ENCODE measurements at places on chromosomes 2 and 18.

GRCh38 chr18:26546875-26547645, 1.3 kb downstream of the KCTD1 start:
- DNase-seq = no peak

- DNase-seq = no peak
Measured at GRCh38 chr2:130341562-130342019, 1.1 kb upstream of the IMP4 start.

DNA sequence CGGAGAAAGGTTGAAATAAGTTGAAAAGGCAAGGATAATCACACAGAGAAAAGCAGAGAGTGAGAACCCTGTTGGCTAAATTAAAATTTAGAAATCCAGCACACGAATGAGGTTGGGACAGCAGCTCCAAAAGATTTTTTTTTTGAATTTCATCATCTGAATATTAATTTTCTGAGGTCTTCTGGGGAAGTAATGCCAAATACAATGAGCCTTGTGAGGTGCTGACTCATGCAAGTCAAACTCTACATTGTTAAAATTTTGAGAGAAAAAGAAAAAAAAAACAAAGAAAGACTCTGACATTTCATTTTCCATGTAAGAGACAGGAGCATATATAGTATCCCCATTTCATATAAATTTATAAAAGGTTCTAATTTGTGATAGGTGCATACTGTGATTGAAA, 614.2 kb upstream of the CDH2 start:
- no peak for DNase-seq

DNA sequence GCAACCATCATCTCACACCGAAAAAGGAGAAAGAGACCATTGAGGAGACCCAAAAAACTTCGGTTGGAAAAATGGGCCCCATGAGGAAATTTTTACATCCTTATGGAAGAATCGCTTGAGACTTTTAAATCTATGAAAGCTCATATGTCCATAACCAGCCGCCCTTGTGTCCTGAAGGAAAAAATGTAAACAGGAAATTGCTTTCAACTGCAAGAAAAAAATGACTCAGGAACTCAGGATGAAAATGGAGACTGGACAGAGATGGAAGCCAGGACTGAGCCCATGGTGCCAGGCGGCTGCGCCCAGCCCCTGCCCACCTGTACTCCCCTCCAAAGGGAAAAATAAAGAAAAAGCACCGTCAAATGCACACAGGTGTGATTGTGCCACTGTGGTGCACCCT, 81.5 kb upstream of the SLC66A3 start:
- no peak for DNase-seq

GRCh38 chr18:55499526-55499925, 88.5 kb downstream of the TCF4 start:
- DNase-seq = no peak

DNA sequence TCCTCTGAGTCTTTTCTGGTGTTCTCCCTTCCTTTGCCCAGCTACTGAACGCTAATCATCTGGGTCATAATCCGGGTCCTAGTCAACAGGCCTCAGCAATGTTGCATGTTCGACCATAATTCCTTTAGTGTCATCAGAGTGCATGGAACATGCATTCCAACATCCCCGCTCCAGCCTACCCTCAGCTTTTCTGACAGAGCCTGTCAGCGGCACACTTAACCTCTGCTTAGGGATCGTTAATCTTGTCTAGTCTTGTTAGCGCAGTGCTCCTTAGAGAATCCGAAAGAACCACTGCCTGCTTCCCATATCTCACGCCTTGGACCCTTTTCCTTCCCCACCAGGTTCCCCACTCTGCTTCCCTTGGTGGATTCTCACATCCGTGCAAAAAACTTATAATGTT, 767.9 kb upstream of the ID2 start:
- DNase-seq = no peak

DNA sequence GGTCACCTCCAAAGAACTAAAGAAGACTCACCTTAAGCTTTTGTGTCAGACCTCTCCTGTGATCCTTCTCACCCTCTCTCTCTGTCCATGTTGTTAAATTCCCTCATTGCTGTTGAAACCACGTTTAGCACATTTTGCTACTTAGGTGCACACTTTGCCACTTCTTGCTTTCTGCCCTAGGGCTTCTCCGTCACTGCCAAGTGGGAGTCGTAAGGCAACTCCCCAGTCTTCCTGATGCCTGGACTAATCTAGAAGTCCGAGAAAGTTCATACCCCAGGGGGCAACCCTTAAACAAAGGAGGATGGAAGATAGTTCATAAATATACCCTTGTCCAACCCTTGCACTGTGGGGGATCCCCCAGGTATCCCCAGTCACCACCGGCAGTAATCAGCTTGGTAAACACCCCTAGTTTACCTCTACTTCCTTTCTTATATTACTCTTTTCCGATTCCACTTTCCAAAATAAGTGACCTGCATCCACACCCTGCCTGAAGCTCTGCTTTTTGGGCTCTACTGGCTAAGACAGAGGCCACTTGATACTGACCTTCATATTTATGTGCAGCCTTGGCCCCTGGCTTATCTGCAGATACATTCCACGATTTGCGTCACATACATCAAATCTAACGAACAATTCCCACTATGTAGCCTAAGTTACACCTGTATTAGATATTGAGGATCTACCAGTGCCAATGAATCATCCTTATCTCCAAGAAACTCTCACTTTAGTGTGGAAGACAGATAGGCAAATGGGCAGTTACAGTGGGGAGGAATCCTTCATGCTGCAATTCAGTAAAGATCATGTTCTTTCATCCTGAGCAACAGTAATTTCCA, 776.2 kb downstream of the RNF144A start:
- DNase-seq = no peak

DNA sequence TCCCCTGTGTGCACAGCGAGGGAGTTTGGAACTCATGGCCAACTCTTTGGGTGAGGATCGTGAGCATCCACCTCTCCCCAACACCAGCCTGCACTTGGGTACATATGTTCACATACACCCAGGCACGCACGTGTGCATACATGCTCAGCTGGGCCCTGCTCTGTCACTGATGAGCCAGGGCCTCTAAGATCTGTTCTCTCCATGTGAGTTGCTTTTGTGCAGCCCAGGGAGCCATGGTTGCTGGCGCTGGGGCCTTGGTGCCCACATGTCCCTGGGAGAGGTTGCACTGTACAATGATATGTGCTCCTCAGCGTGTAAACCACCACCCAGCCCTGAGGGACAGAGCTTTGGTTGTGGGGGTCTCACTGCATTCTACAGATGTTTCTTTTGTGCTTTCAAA, 44.1 kb downstream of the KLHL29 start:
- no peak for DNase-seq

DNA sequence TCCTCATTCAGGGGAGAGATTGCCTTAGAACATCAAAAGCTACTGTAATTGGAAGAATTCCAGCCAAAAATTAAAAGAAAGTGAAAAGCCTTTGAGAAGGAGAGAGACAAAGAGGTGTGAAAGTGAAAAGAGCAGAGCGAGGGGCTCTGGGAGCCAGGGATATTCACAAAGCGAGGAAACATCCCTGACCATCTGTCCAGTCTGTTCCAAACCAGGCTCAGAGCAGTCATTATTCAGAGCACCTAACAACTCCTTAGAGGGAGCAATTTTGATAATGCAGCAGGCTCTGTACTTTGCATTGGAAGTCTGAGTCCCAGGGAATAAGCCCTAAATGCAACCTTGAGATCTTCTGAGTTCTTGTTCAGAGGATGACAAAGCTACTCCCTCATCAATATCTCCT, 119.1 kb upstream of the LYPD1 start:
- DNase-seq = no peak

DNA sequence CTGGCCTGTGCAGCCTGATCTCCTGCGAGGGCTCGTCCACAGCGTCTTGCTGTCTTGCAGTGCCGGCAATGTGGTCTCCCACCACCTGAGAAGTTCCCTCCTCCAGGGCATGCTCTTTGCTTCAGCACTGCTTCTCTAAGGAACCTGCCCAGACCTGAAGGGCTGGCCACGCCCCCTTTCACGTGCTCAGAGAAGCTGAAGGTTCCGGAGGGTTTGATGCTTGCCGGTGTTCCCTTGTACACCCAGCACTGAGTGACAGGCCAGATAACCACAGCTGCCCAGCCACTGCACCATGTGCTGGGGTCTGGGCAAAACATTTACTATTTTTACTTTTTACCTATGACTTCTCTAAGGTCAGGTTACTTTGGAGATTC, 1.7 kb upstream of the POLR2D start:
- peak; percentile 33 for DNase-seq

DNA sequence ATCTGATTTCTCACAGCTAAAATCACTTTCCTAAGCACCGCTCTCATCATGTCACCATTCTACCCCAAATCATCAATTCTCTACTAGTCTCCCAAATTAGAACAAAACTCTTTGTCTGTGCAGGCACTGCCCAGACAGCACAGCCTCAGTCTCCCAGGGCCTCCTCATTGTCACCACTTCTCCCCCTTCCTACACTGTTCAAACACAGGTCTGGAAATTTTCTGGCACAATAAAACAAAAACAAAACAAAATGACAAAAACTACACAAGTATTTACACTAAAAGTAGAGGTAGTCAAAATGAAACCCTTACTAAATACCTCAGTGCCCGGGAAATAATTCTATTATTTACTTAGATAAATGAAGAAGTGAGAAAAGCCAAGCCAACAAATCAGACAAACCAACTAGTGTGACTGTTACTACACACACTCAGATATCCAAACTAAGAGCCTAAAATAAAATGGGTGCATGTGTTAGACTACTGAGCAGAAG, 156.2 kb upstream of the DNMT3A start:
- DNase-seq = no peak

GRCh38 chr2:195333869-195334268, 323.2 kb upstream of the SLC39A10 start:
- DNase-seq = no peak

DNA sequence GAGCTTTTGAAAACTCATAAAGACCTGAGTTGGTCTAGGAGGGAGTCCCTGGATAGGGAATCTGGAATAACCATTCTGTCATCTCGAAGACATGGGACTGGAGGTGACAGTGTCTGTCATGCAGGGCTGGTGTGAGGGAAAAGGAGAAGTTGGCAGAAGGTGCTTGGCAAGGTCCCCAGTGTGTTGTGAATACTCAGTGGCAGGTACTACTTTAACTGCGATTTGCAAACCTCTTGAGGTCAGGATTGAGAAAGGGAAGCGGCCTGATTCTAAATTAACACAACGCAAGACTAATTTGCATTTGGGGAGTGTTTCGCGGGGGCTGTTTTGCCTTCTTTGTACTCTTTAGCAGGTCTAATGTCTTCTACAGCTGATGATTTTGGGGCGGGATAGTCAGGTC, 77.0 kb upstream of the TMEM200C start:
- no peak for DNase-seq

DNA sequence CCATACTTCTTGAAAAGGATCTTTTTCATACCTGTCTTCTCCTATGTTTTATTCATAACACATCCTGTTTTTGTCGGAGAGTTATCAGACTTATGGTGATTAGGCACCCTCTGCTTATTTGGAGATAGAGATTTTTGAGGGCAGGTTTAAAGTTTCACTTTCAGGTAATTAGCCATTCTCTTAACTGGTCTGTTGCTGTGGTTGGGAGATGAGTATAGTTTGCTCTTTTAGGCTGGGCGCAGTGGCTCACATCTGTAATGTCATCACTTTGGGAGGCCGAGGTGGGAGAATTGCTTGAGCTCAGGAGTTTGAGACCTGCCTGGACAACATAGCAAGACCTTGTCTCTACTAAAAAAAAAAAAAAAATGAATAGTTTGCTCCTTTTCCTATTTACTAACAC, 25.3 kb downstream of the SFTPB start:
- peak; percentile 7 for DNase-seq

- DNase-seq = peak; percentile 4
Measured at GRCh38 chr2:215828528-215829184, 184.7 kb downstream of the MREG start.

DNA sequence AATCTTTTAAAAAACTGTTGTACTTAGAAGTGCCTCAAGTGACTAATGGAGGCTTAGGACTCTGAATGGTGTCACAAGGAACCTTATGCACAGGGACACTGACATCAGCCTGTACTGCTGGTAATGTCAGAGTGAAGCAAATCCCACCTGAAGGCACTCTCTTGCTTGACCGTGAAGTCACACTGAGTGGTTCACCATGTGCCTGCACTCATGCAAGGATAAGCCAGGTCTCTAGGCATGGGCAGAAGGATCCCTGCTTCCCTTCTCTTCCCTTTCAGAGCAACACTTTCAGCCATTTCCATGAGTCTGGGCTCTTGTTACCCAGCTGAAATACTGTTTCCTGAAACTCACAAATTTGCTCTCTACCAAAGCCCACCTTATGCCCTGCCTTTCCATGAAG, 123.0 kb downstream of the NEDD4L start:
- DNase-seq = no peak

DNA sequence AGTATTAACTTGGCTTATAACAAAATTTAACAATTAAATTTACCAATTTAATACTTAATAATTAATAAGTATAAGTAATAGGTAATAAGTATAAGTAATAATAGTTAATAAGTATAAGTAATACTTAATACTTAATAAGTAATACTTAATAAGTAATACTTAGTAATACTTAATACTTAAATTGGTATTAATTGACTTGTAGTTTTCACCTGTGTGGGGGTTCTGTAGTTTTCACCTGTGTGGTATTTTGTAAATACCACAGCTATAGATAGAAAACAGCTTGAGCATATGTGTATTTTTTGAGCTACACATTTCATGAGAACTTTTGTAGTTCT, 55.4 kb downstream of the MAPRE2 start:
- no peak for DNase-seq

GRCh38 chr2:60954139-60954538, 63.4 kb upstream of the PEX13 start:
- DNase-seq = no peak

DNA sequence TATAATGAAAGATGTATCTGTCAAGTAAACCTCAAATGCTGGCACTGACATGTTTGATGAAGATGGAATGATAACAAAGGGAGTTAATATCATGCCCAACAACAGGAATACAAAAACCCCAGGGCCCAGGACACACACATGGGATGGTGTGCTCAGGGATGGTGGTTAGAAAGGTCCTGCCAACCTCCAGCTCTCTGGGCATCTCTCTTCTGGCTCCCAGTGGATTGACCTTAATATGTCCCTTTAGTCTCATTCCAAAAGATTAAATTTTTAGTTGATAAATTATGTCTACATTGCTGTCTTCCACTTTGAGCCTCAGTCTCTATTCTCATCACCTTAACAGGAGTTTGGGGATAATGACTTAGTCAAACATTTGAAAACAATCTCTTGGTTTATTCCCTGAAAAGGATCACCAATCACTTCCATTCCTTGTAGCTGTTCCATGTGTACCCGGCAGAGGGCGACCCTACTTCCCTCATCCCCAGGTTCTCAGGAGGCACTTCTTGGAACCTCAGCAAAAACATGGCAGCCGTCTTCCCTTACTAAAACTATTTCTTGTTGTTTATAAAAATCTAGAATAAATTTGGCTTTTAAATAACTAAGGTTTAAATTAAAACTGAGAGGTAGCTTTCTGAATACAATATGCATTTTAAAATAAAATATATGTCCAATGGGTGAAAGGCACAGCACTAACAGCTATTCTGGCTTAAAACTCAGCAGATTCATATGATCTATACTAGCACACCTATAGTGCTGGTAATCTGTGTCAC, 29.6 kb downstream of the MCEE start:
- no peak for DNase-seq

All from stimulated activated CD8-positive, alpha-beta memory T cell treated with anti-CD3 and anti-CD28 coated beads, Interleukin-15, amount 100 ng/mL, for 48 hours (primary cell).